Activated CD8-positive, alpha-beta memory T cell treated with anti-CD3 and anti-CD28 coated beads, Interleukin-2, amount 50 U/mL, for 48 hours (primary cell): ENCODE measurements at places on chromosomes 6 and 20.

GRCh38 chr6:163120223-163120622 is 294.3 kb upstream of the QKI start:
- DNase-seq, result no peak

DNA sequence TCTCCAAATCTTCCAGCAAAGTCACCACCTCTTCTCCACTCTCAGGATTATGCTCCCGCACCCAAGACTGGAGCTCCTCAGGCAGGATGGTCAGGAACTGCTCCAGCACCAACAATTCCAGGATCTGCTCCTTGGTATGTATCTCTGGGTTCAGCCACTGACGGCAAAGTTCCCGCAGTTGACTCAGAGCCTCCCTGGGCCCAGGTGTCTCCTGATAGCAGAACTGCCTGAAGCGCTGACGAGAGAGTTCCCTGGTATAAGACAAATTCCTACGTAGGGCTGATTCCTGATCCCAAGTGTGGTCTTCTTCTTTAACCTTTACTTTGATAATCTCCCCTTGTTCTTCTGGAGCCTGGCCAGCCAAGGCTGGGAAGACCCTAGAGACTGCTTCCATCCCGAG is 60.6 kb downstream of the GPX5 start:
- DNase-seq, result no peak

DNA sequence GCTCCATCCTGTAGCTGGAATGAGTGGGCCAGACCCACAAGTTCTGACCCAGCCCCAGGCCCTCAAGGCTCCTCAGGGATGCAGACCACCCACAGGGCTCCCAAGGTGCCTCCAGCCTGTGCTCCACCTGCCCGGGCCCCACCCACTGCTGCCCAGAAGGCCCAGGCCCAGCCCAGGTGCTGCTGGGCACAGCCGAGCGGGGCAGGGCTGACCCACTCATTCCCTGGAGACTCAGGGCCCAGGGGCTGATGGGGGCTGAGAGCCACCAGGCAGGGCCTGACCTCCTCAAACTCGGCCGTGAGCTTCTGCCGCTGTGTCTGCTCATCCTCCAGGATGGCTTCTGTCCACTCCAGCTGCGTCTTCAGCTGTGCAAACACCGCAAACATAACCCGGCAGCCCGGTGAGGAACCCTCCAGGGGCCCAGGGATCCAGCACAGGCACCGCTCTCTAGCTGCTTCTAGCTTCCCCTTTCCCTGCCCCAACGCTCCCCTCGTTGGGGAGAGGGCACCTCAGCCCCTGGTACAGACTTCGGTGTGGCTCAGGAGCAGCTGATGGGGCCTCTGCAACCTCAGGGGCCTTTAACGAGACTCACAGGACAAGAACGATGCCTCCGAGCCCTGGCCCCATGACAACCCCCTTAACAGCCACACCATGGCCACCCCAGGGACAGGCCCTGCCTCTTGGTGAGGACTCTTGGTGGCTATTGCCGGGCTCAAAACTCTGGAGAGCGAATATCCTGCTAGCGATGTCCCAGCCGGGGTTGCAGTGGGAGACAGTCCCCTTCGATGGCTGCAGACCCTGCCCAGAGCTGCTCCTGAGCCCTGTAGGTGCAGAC is 46.0 kb downstream of the DSTN start:
- DNase-seq, result no peak

- no peak for DNase-seq
These were observed 240.7 kb downstream of the RNGTT start for GRCh38 chr6:88722686-88723085.

DNA sequence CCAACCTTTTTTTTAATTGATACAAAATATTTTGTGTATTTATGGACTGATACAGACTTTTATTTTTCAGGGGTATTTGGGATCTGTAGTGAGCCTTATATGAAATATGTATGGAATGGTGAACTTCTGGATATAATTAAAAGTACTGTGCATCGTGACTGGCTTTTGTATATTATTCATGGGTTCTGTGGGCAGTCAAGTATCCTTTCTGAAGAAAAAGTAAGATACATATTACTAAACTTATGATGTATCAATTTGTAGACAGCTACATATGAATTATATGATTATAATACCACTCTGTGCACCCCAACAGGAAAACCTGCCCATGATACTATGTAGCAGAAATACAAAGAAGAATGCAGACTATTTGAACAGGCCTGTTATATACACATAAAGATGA is 47.2 kb downstream of the FIG4 start:
- no peak for DNase-seq

DNA sequence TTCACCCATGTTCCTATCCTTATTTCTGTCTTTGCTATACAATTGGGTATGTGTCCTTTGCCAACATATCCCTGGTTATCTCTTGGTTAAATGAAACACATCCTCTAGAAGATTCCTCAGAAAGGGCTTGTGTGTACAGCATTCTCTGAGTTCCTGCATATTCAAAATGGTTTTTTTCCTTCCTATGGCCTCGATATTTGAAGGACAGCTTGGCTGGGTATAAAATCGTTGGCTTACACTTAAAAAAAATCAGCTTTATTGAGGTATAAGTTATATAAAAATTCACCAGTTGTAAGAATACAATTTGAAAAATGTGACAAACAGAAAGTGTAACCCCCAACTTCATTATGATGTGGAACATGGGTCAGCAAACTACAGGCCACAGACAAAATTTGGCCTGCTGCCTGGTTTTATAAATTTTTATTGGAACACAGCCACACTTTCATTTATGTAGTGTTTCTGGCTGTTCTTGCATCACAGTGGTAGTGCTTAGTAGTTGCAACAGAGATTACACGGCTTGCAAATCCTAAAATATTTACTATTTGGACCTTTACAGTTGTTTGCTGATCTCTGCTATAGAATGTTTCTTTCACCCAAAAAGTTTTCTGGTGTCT is 16.7 kb downstream of the PCMT1 start:
- DNase-seq, result no peak

GRCh38 chr6:125968493-125968892 is 11.9 kb downstream of the HINT3 start:
- no peak for DNase-seq

- DNase-seq, result no peak
These were observed 56.3 kb upstream of the CD93 start for GRCh38 chr20:23142162-23143050.

- DNase-seq, result no peak
These were observed 90.3 kb upstream of the TMEM170B start for GRCh38 chr6:11447265-11447664.

- DNase-seq, result no peak
These were observed 193.8 kb downstream of the PACRG start for GRCh38 chr6:162921510-162922040.

DNA sequence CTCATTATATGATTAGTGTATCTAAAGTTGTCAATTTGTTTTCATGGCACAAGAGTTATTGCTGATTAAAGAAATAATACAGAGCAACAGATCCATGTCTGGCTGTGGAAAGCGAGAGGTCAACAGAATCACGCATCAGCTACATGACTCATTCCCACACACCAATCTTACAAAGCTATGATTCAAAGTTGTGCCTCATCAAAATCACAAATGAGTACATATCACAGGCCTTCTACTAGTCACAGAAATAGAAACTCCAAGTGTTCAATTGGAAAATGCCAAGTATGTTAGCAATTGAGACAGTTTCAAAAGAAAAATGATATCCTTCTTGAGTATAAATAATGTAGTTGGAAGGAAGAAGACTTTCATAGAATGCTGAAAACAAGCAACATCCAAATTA is 57.8 kb upstream of the NKAIN2 start:
- no peak for DNase-seq

- no peak for DNase-seq
These were observed 209.1 kb downstream of the SYNDIG1 start for GRCh38 chr20:24678351-24679106.

DNA sequence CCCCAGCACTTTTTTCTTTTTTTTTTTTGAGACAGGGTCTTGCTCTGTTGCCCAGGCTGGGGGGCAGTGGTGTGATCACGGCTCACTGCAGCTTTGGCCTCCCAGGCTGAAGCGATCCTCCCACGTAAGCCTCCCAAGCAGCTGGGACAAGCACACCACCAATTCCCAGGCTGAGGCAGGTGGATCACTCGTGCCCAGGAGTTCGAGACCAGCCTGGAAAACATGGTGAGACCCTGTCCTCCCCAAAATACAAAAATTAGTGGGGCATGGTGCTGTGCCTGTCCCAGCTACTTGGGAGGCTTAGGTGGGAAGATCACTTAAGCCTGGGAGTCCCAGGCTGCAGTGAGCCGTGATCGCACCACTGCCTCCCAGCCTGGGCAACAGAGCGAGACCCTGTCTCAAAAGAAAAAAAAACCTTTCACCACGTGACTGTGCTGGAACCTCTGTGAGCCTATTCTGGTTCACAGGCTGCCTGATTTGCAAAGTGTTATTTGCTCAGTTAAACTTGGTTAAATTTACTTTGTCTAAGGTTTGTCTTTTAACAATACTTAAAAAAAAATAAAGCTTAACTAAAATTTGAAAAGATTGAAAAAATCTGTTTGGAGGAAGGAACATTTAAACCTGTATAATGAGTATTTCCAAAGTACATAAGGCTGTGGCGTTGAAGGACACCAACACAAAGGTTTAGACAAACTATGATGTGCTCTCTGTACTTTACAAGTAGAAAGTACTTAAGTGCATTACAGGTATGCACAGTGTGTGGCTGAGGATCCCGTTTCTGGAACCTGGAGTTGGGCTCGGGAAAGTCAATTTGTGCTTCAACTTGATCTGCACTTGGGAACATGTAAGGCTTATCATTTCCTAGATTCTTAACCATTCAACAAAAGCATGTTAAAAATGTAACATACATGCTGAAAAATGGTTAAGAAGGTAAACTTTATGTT is 55.0 kb downstream of the PPP1R3G start:
- DNase-seq, result peak; percentile 38

DNA sequence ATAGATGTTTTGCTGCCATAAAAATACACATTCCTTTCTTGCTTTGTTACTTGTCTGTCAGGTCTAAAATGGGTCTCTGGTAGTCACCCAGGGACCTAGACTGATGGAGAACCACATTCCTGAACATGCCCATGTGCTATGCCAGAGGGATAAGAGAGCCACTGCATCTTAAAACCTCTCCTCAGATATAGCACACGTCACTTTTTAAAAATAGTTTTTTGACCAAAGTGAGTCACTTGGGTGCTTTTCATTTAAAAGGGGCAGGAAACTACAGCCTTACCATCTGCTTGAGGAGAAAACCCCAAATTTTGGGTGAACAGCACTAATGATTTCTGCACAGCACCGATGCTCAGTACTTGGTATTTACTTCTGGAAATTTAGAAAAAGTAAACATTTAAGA is 197.8 kb downstream of the OGFRL1 start:
- no peak for DNase-seq

- no peak for DNase-seq
These were observed 109.3 kb downstream of the THBS2 start for GRCh38 chr6:169144356-169144755.

DNA sequence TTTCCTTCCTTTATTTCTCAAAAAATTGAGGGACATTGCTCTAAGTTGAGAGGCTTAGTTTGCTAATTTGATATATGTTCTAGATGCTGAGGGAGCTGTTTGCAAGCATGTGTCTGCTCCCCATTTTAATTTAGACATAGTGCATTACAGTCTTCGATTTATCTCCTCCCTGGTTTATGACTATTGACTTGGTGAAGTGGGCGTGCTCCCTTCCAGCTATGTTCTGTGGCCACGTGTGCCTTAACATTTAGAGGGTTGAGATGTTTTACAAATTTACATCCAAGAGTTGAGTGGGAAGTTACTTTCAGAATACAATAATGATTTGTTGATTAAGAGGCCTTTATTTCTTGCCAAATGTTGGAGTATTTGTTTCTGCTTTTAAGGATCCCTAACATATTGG is 48.2 kb downstream of the KLHL32 start:
- DNase-seq, result no peak

GRCh38 chr6:80938131-80938530 is 814.4 kb downstream of the TENT5A start:
- no peak for DNase-seq

DNA sequence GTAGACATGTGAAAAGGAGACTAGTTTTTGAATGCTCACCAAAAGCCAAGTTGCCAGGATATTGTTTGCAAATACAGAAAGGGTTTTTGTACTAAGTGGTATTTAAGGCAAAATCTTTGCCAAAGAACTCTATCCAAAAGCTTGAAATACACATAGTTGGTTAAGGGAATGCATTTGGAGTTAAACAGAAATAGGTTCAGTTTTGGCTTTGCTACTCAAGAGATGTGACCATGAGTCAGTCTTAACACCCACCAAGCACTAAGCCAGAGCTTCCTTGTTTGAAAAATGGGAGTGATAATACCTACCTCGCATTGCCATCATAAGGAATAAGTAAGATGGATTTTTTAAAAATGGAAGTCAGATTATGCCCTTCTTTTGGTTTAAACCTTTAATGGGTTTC is 191.7 kb upstream of the LAMP5 start:
- no peak for DNase-seq

DNA sequence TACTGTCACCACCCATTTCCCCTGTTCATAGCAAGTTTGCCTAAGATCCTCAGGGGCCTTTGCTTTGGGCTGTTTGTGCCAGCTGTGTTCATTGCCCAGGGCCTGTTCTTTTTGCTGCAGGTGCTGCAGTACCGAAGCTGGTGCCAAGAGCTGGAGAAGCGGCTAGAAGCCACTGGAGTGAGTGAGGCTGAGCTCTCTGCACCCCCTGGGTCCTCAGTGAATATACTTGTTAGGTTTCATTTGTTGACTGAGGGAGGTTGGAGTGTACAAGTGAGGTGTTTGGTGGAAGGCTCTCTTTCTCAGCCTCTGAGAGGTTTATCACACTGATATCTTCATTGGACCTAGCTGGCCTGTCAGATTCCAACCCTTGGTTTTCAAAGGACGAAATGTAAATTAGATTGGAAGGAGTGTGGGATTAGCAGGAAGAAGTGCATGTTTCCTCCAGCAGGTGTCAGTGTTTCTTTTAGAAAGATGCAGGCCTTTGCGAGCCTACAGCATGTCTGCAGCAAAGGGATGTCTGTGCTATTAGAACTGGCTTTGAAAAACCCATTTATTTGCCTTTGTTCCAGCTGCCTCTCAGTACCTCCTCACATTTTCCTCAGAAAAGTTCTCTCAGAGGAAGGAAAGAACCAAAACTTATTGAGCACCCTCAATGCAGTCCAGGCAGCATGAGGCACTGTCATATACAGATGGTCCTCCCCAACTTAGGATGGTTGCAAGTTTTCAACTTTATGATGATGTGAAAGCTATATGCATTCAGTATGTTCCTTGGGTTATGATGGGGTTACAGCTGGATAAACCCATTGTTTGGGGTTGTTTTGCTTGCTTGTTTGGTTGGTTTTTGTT is 8.3 kb downstream of the CEP250 start:
- DNase-seq, result peak; percentile 56

DNA sequence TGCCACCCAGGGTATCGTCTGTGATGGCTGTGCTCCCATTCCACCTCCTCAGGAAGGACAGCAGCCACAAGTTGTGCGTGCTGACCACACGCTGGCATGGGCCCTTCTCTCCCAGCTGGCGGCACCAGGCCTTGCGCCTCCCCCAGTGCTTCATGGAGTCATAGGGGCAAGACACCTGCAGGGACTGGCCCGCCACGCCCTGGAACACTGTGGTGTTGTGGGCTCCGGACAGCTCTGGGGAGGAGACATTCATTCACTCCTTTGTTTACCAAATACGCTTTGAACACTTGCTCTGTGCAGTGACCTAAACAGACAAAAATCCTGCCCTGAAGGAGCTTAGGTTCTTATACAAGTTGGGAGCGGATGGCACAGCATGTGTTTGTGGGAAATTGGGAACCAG is 1.5 kb downstream of the TREM2 start:
- DNase-seq, result no peak
